ACHN (cell line): ENCODE measurements at places on chromosomes 16 and 17.
A peak's percentile ranks its signal among the peaks of the same experiment; 100 is the strongest.

DNA sequence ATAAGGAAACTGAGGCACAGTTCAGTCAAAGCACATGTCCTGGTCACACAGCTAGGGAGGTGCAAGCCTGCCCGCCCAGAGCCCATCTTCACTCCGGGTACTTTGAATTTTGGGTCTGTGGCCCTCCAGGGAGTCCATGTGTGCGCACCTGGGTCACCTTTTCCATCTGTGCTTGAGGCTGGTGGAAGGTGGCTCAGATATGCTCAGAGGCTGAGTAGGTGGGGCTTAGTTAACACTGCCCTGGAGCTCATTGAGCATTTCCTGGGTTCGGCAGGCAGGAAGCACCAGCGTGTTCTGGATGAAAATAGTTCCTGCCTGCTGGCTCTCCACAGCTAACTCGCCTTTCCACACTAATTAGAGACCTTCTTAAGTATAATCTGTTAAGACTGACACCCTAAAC, 19.2 kb downstream of the FAM234A start:
- DNase-seq: no peak

GRCh38 chr16:56742030-56742984, 12.4 kb downstream of the NUP93 start:
- peak; percentile 91 for DNase-seq

DNA sequence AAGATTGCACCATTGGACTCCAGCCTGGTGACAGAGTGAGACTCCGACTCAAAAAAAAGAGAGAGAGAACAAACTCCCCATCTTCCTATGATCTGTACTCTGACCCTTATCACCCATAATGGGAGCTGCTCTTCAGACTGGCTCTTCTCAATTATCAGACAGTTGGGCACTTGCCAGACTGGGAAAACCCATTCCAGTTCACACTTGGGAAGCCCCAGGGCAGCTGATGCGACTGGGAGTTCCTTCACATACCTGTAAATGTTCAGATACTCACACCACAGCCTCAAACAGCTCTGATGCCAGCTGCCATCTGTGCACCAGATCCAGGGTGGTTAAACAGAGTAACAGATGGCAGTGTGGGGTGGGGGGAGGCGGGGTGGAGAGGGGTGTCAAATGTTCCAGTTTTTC, 23.8 kb upstream of the TMEM101 start:
- DNase-seq: no peak

DNA sequence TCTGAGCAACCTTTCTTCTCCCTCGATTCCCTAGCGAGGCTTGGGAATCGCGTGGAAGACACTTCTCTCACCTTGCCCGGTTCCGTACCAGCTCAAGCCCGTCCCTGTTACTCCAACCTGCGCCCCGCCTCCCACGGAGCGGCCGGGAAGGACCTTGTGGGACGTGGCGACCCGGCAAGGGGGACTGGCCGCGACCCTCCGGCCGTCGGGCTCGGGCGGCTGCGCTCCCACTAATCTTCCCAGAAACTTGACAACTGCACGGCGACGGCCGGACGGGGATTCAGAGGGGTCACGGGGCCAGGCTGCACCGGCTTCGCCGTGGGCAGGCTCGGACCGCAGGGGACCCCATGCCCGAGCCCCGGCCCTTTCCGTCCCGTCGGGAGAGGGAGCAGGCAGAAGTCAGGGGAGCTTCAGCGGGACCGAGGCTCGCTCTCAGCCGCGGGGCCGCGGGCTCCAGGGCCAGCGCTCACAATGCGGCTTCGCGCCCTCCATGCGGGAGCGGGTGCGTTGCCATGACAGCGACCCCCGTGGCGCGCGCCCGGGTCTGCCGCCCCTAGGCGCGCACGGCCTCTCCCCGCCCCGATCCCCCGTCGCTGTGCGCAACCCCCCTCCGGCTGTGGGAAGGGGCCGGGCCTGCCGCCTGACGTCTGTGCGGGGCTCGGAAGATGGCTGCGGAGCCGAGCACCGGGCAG, at the start of gene SGSM2:
Gene SGSM2 (plus strand): TSS at position 650 of the 692 bp plus-strand sequence. CDS start 188 bp downstream, outside the sequence.
- DNase-seq: peak; percentile 61

DNA sequence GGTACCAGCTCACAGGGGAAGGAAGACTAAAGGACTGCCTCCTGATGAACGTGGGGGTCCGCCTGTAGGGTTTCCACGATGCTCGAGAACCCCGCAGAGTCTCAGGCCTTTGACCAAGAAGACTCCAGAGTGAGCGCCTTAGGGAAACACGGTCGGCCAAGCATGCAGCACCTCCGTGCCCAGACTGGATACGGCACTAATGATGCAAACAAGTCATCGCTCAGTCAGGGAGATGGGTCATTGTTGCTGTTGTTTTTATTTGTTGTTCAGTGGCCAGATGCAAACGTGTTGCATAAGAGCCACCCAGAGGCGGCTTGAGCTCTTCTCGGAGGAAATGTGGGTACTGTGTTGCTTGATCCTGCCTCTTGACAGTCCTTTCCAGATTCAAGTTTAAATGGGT, 19.3 kb upstream of the RBFOX3 start:
- no peak for DNase-seq

GRCh38 chr17:75774991-75775668, 9.5 kb upstream of the UNK start:
- peak; percentile 29 for DNase-seq

- peak; percentile 75 for DNase-seq
These were observed 204.1 kb upstream of the CIBAR2 start for GRCh38 chr16:85316321-85316919.

DNA sequence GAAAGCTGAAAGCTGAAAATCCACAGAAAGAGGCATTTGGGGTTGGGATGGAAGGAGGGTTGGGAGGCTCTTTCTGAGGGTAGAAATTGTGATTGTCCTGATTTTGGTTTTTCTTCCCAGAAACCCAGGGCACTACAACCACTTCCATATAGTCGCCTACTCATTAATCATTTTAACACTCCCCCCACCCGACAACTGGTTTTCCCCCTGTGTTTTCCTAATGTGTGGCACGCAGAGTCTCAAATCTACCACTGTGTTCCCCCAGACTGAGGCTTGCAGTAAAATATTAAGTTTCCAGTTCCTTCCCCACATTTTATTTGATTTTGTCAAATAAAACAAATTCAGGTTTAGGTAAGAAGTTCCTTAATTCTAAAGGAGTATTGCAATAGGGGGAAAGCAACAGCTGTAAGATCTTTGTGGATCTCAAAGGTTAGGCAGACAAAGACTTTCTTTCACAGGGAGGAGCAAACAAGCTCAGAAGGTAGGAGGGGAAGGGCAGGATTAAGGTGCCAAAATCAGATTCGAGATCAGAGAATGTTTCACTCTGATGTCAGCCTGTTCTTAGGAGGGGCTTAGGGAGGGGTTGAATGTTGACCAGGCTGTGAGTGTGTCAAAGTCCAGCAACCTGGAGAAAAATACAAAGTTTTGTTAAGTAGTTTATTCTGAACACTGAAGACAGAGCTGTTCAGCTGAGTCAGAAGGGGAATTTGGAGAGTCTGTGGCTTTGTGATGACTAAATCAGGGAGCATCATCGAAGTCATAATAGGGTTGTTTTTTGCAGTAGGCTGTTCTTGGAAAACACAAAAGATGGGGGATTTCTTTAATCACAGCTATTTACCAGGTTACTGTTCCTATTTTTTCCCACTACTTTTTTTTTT, 3.6 kb downstream of the ZNF267 start:
- DNase-seq: peak; percentile 87

DNA sequence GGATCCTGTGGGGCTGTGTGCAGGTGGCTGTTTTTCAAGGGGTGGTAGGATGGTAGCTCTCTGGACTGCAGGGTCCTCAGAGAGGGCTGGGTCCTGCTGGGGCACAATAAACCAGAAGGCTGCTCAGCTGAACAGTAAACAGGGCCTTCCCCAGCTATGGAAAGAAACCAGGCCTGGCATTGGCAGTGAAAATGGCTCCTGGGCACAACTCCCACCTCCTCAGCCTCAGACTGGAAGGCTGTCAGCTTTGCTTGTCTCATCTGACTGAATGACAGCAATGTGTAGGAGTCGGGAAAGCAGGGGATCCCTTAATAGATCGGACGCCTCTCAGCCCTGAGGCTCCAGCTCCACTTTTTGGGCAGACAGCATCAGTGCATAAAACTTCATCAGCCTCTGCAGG, 59.8 kb upstream of the NLRP1 start:
- DNase-seq: no peak

DNA sequence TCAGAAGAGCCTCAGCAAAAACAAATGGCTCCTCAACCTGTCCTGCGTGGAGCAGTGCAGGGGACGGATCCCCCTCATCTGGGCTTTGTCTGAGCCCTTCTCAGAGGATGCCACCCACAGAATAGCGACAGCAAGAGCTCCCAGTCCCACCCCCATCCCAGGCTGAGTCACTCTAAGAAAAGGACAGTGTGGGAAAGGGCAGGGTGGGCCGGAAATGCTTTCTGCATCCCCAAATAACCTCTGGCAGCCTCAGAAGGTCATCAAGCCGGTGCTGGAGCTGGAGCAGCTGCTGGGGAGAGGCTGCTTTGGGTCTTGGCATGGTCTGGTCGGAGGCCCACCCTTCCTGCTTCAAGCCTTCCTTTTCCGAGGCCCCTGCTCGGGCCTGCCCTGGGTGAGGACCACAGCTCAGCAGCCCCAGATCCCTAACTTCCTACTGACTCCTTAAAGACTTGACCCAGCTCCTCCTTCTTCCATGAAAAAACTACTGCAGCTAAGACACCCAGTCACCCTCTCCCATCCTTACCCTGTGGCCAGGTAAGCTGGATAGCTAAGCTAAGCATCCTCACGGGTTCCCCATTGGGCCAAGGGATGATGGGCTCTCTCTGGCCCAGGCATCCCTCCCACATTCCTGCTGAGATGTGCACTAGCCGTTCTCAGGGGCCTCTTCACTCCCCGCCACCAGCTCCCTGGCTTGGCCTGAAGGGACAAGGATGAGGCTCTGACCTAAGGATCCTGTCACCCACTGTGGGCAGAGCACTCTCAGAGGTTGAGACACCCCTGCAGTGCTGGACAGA, 8.7 kb downstream of the SLC12A4 start:
- no peak for DNase-seq

DNA sequence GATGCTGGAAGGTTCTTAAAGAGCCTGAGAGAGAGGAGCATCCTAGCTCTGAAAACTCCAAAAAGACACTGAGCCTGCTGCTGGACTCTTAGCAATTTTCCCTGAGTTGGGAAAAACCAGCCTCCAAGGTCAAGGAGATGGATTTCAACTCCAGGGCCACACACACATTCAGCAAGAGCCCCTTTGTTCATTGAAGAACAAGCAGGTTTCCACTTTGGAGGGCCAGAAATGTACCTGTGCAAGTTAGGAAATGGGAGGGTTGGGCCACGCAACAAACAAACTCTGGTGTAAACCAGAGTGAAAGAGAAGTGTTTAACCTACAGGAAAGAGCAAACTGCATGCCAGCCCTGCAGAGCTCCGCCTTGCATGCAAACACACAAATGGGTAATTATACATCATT, 264.8 kb upstream of the RPL38 start:
- DNase-seq: no peak

- no peak for DNase-seq
These were observed 36.4 kb downstream of the CDK5R1 start for GRCh38 chr17:32523017-32523680.

- DNase-seq: no peak
These were observed 98.9 kb upstream of the GSE1 start for GRCh38 chr16:85514295-85514597.

GRCh38 chr17:69500911-69501429, 86.5 kb downstream of the MAP2K6 start:
- DNase-seq: no peak

DNA sequence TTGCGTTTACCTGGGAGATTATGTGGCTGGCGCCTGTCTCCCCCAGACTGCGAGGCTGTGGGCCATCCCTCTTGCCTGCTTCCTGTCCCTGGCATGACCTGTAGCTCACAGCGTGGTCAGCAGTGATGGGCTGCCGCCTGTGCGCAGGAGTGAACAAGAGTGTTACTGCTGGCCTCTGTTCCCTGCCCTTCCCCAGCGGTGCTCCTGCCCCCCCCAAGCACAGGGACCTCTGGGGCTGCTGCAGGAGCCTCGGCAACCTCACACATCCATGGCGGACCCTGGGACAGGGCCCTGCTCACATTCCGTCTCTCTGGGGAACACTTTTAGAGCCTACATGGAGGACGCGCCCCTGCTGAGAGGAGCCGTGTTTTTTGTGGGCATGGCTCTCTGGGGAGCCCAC, 10.6 kb downstream of the TSC2 start:
- no peak for DNase-seq

- no peak for DNase-seq
These were observed 65.9 kb downstream of the PCTP start for GRCh38 chr17:55816532-55817396.
